ENCODE measurements at places on chromosomes 7 and 10.

- no peak for DNase-seq
These were observed 255.0 kb upstream of the SEMA3C start for GRCh38 chr7:81173766-81174281.

GRCh38 chr7:152553671-152554317 is 118.0 kb upstream of the KMT2C start:
- no peak for DNase-seq

- no peak for DNase-seq
These were observed 55.2 kb downstream of the ELFN1 start for GRCh38 chr7:1725199-1725690.

GRCh38 chr10:99532687-99533495 is at the start of gene NKX2-3:
TSS of gene NKX2-3 (plus strand) at chr10:99532942. CDS start at chr10:99533132, 190 bp downstream.
- peak; percentile 9 for DNase-seq

GRCh38 chr10:103448746-103449145 is 3.4 kb downstream of the CALHM2 start:
- DNase-seq = no peak

DNA sequence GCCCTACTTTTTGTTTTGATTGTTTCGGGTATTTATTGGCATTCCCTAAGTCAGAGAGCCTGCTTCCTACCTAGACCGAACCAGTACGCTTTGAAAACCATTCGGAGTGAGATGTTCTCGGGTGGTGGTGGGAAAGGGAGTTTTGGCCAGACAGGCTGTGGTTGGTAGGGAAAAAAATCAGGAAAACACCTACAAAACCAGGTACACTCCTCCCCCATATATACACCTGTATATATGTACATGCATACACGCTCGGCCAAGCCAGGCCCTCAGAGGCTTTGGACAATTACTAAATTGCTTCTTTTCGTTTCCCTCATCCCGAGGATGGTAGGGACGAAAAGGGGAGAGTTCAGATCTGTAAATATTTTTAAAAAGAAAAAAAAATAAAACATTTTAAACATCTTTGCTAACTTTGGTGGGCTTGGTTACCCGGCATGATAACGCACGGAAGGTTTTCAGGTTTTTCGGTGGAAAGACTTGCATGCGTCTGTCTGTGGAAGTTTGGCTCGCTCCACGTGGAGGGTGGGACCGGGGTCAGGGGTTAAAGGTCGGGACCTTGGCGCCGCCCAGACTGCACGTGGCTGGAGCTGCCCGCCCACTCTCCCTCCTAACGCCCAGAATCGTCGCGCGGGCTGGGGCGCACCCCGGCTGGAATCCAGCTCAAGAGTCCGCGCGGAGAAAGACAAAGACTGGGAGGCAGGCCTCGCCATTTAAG is 2.5 kb downstream of the HMX2 start:
- DNase-seq = no peak

GRCh38 chr10:99665304-99665703 is 6.0 kb downstream of the ENTPD7 start:
- DNase-seq = no peak
